Activated CD4-positive, alpha-beta T cell treated with anti-CD3 and anti-CD28 coated beads for 4 hours (primary cell): ENCODE measurements at places on chromosomes 16 and 17.

DNA sequence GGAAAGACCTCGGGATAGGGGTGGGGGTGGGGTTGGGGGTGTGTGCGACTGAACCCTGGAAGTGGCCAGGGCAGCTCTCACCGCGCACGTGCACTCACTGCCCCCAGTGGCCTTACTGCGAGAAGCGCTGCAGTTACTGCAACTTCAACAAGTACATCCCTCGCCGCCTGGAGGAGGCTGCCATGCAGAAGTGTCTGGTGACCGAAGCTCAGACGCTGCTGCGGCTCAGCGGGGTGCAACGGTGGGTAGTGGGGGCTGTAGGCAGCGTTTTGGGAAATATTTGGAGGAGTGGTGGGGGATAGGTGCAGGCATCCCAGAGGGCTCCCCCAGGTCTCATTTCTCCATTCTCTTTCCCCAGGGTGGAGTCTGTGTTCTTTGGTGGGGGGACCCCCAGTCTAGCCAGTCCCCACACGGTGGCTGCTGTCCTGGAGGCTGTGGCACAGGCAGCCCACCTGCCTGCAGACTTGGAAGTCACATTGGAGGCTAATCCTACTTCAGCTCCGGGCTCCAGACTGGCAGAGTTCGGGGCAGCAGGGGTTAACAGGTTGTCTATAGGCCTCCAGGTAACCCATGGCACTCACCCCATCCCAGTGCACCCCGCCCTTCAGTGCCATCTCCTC lies 972 bp downstream of the RSAD1 start:
- peak; percentile 66 for DNase-seq

GRCh38 chr16:65271996-65272395 lies 150.1 kb upstream of the CDH11 start:
- no peak for DNase-seq

DNA sequence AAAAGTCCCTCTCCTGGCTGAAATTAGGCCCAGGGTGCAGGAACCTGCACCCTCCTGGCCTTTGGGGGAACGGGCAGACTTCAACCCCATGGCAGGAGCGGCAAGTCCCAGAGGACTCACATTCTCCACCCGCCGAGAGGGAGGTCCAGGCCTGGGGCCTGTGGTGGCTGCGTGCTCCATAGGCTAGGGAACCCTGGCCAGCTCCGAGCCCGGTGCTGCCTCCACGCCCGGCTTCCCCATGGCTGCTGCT lies 130 bp downstream of the CCDC78 start:
- DNase-seq = no peak

GRCh38 chr16:54053891-54054820 lies 232.4 kb downstream of the IRX3 start:
- no peak for DNase-seq

GRCh38 chr16:27985981-27986380 lies 77.5 kb downstream of the GSG1L start:
- no peak for DNase-seq

DNA sequence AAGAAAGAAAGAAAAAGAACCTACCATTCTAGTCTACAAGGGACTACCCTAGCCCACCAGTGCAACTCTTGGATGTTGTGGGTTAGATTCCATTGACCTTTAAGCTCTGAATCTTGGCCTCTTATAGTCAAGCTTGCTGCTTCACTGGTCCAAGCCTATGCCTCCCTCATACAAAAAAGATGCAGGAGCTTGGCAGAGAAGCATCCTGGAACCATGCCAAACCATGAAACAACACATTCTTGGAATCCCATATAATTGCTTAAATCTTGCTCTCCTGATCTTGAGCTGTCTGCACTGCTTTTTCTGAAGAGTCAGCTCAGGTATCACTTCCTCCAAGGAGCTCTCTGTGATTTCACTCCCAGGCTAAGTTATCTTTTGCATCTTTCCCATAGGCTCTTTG lies 117.9 kb upstream of the GPR139 start:
- DNase-seq = no peak

DNA sequence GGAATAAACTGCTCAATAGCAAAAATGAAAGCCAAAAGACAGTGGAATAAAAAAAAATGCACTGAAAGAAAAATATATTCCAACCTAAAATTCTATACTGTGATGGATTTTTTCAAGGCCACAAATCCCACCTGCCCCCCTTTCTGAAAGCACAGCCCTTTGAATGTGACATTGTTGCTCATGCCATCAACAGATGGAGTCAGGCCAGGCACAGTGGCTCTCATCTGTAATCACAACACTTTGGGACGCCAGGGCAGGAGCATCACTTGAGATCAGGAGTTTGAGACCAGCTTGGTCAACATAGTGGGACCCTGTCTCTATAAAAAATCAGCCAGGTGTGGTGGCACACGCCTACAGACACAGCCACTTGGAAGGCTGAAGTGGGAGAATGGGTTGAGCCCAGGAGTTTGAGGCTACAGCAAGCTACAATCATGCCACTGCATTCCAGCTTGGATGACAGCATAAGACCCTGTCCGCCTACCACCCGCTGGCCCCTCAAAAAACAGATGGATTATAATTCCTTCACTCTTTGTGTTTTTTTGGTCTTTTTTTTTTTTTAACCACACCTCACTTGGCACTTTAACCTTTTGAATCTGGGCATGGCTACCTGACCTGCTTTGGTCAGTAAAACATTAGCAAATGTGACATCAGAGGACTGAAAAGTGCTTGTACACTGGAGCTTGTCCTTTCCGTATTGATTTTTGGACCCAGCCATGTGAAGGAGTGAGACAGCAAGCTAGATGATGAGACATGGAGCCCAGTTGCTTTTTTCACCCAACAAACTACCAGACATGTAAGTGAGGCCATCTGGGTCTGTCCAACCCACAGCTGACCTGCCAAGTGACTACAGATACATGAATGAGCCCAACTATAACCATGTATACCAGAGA lies 36.3 kb downstream of the GLG1 start:
- no peak for DNase-seq

GRCh38 chr17:69461951-69462369 lies 47.5 kb downstream of the MAP2K6 start:
- DNase-seq = no peak

GRCh38 chr16:9408297-9408878 lies 316.9 kb downstream of the HAPSTR1 start:
- DNase-seq = no peak

- no peak for DNase-seq
Measured at GRCh38 chr16:87131061-87131995, 185.9 kb downstream of the C16orf95 start.

GRCh38 chr17:15648386-15648785 lies 28.9 kb upstream of the FBXW10B start:
- no peak for DNase-seq

GRCh38 chr17:60231234-60231633 lies 81.5 kb downstream of the CA4 start:
- DNase-seq = no peak

DNA sequence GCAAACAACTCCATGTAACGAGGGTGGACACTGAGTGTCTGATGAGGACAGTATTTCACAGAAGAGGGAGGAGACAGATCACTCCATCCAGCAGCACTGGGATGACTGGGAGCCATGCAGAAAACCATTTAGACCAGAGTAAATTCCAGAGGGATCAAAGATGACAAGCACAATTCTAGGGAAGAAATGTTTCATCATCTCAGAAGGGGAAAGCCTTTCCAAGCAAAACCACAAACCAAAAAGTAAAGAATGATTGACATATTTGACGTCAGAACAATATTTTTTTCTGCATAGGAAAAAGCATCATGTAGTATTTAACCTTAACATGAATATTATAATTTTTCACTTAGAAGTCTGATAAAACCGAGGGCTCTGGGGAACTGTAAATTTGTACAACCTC lies 4.8 kb downstream of the DNASE1 start:
- no peak for DNase-seq

GRCh38 chr17:47180337-47180736 lies 8.8 kb downstream of the CDC27 start:
- DNase-seq = no peak

DNA sequence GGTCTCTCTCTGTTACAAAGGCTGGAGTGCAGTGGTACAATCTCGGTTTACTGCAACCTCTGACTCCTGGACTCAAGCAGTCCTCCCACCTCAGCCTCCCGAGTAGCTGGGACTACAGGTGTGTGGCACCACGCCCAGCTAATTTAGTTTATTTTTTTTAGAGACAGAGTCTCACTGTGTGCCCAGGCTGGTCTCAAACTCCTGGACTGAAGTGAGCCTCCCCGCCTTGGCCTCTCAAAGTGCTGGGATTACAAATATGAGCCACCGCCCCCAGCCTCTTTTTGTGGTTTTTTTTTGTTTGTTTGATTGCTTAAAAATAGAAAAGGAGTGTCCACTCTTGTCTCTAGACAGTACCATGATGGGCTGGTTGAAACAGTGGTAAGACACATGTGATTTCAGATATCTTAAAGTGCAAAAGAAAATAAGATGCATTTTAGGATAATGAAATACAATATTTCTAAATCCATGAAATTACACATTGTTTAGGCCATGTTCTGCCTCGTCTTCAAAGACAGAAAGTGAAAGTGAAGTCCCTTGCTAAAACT lies 27.4 kb downstream of the KIAA0513 start:
- DNase-seq = no peak

- no peak for DNase-seq
Measured at GRCh38 chr16:23354246-23354645, 52.1 kb downstream of the SCNN1B start.
